ENCODE measurements at places on chromosomes 5 and 9.

- DNase-seq: no peak
These were observed 62.7 kb downstream of the PCSK5 start for GRCh38 chr9:75953218-75953617.

GRCh38 chr9:91162311-91162710, 199.4 kb downstream of the AUH start:
- DNase-seq: no peak

DNA sequence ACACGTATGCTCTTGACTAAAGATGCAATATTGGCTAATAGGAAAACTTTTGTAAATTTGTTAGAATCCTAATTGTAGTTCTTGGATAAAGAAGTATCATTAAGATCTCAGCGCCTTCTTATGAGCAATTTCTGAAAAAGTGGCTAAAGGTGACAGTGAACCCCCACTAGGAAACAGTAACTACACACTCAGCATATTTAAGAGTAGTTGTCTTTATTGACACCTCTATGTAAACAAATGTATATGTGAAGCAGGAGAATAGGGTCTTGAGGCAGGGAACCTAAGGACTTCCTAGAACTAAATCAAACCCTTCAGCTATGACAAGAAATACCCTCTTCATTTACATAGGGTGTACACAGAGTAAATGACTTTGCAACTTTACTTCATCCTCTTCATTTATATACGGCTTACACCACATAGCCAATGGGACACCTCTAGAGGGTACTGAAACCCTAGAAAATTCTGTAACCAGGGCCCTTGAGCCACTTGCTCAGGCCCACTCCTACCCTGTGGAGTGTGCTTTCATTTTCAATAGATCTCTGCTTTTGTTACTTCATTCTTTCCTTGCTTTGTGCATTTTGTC, 2.8 kb downstream of the NIPSNAP3A start:
- DNase-seq: no peak

GRCh38 chr9:123678878-123679329, 251.0 kb downstream of the DENND1A start:
- no peak for DNase-seq

DNA sequence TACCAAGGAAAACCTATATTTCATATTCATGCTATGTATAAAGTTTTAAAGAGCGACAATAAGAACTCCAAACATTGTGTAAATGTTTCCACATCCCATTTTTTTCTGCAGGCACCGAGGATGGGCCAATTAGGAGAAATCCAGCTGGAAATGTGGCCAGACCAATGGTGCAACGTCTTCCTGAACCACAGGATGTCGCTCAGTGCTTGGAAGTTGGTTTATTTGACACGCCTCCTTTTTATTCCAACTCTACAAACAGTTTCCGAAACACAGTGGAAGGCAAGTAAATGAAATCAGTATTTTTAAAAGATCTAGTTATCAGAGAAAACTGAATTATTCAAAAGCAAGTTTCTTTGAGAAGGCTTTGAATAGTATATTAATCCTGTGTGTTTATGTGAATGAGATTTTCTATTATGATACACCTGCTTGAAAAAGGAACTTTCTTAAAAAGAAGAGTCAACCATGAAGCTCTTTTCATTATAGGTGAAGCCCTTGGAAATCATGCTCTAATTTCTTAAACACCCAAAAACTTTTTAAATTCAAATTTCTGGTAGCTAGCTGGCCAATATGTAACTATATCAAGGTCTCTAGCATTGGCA, 9.1 kb downstream of the TYRP1 start:
- peak; percentile 57 for DNase-seq

DNA sequence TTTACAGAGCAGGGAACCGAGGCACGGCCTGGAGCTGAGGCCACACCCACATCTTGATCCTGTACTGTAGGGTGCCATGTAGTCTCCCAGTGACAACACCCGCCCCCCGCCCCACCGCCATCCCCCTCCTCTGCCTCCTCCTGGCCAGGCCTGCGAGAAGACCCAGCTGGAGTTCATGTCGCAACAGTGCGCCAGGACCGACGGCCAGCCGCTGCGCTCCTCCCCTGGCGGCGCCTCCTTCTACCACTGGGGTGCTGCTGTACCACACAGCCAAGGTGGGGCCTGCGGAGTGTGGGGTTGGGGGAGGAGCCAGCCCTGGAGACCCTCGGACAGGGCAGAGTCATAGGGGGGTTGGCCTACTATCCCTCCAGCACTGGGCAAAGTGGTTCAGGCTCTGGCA, 14.5 kb downstream of the ADAMTS13 start:
- no peak for DNase-seq

GRCh38 chr5:18546591-18546990, 912.3 kb downstream of the TAF11L14 start:
- DNase-seq: no peak

DNA sequence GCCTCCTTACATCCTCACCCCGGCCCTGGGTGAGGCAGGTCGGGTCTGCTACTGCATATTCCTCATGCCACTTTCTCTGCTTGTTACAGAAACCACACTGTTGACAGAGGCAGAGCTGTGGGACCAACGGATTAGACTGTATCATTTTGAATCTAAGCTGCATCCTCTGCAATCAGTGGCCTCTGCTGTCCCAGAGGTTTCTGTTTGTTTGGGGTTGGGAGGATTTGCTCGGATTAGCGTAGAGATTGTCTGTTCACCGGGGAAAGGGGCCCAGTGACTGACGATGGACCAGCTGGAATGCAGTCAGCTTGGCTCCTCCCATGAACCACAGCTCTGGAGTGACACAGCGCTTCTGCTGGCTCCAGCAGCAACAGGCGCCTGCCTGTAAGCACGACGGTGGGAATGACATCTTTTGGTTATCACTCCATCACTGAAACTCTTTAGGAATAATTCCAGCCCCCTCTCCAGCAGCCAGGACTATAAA, 37.3 kb upstream of the ADRA1B start:
- DNase-seq: no peak

- peak; percentile 19 for DNase-seq
These were observed 88.7 kb upstream of the PHF24 start for GRCh38 chr9:34869390-34869789.

GRCh38 chr5:151153300-151153699, 4.3 kb downstream of the ANXA6 start:
- no peak for DNase-seq

- no peak for DNase-seq
These were observed 56.2 kb upstream of the ZSWIM6 start for GRCh38 chr5:61275841-61276240.

DNA sequence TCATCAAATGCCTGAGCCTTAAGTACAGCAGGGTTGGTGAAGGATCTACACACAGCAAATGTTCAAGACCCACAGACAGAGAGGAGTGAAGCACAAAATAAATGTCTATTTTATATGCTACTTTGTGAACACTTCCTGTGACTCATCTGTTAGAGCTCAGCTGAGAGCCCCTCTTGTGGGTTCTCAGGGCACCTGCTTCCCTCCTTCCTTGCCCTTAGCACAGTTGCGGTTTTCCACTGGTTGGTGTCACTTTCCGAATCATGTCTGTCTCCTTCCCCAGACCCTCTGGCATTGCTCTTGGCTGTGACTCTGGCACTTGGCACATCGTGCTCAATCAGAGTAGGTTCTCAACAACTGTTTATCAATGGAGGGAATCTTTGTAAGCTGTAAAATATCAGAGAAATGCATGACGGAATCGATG, 128.5 kb upstream of the STC2 start:
- DNase-seq: peak; percentile 34

GRCh38 chr9:132055756-132056155, 23.9 kb downstream of the MED27 start:
- no peak for DNase-seq

Data from LoVo (cell line).